ENCODE measurements at places on chromosomes 16 and 17. TPM values are rescaled to one million over a fixed set of nuclear protein-coding genes. Genes with fewer than 3 reads are reported as not detected.

GRCh38 chr16:81442916-81443687, 1.5 kb upstream of the CMIP start:
- peaks cover 26% of the 10 kb centered on the region for H3K4me1 ChIP-seq
- no peak for DNase-seq
- H3K4me3 ChIP-seq = peak overlapping the region; percentile 72
- peak overlapping the region; percentile 76 for H3K27ac ChIP-seq
- no peaks in the 10 kb centered on the region for H3K36me3 ChIP-seq
- H3K27me3 ChIP-seq = no peaks in the 10 kb centered on the region

GRCh38 chr17:5050278-5050677, 15.1 kb upstream of the SLC52A1 start:
- no peak overlapping the region for H3K4me3 ChIP-seq
- H3K36me3 ChIP-seq = no peaks in the 10 kb centered on the region
- H3K27ac ChIP-seq = no peak overlapping the region
- no peaks in the 10 kb centered on the region for H3K4me1 ChIP-seq
- no peaks in the 10 kb centered on the region for H3K27me3 ChIP-seq
- no peak for DNase-seq

DNA sequence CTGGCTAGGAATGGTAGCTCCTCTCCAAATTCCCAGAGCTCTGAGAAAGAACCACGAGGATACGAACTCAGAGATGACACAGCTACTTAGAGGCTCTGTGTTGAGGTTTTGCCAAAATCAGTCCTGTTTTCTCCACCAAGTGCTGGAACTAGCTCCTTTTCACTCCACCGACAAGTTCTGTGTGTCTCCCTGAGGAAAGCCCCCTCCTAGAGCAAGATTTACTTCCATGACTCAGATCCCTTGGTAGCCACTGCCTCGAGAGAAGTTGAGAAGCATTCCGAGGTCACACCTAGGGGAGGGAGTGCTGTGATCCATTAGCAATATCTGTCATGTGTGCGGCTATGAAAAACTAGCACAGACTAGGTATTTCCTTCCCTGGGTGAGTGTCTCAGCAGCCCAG, 30.6 kb downstream of the IL21R start:
- peaks cover 5% of the 10 kb centered on the region for H3K27me3 ChIP-seq
- H3K4me1 ChIP-seq = no peaks in the 10 kb centered on the region
- H3K4me3 ChIP-seq = no peak overlapping the region
- H3K36me3 ChIP-seq = no peaks in the 10 kb centered on the region
- H3K27ac ChIP-seq = no peak overlapping the region
- no peak for DNase-seq

DNA sequence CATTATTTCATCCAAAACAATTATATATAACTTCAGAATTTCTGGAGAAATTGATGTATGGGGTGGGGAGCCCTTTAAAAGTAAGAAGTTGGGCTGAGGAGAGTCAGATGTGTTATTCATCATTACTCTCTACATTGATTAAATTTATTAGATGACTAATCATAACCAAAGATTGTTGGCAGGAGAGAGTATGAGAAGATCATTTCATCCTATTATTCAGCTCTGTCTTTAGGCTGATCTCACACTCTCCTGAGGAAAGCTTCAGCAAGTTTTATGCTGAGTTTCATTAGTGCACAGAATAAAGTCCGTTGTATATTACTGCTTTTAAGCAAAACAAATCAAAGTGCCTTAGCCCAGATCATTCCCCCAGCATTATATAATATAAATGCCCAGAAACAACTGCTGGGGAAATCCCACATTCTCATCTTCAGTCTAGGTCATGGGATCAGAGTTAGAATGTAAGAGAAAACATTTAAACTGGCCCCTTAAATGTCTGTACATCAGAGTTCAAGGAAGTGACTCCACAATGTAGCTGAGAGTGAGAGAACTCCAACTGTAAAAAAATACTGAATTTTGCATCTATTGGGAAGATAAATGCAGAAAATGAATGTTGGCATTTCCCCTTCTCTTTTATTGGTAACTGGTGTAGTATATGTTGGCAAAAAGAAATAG, 130.1 kb upstream of the HLF start:
- no peak for DNase-seq
- H3K36me3 ChIP-seq = no peaks in the 10 kb centered on the region
- H3K27ac ChIP-seq = peak overlapping the region; percentile 58
- no peaks in the 10 kb centered on the region for H3K27me3 ChIP-seq
- peaks cover 34% of the 10 kb centered on the region for H3K4me1 ChIP-seq

Gene TRIM72
- not detected for total RNA-seq

Gene SLX4
- total RNA-seq = 7.1 TPM

All from osteocyte (in vitro differentiated cells).